ENCODE measurements at places on chromosomes 3 and 15.

DNA sequence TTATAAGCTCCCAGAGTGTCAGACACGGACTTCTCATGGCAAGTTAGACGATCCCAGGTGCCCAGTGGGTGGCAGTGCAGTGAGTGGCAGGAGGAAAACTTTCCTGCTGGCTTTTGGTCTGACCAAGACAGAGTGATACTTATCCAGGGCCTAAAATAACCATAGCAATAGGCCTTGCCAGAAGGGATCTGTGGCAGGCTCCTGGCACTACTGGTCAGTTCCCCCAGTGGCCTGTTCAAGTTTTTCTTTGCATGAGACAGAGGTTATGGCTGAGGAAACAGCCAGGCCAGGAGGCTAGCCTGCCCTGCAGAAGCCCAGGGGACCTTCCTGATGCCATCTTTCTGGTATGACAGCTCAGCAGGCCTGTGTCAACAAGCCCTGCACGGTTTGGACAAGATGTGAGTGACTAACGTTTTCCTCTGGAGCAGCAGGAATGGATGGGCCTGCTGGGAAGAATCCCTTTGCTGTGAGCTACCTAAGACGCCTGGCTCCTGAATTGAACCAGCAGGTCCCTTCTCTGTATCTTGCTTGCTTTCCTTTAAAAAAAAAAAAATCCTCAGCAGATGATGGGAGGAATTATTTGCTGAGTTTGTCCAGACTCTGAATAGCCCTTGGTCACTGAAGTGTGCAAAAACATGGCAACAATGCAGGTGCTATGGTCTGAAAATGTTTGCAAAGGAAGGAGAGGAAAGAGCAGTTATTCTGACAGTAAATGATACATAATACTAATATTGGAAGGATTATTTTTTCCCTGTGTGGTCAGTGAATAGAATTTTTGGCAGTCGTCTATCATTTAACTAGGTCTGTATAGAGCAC, 18.0 kb downstream of the SCG5 start:
- peak; percentile 27 for DNase-seq

GRCh38 chr3:81437683-81438082, 323.8 kb downstream of the GBE1 start:
- no peak for DNase-seq

- no peak for DNase-seq
Measured at GRCh38 chr15:58010983-58011382, 54.5 kb downstream of the ALDH1A2 start.

DNA sequence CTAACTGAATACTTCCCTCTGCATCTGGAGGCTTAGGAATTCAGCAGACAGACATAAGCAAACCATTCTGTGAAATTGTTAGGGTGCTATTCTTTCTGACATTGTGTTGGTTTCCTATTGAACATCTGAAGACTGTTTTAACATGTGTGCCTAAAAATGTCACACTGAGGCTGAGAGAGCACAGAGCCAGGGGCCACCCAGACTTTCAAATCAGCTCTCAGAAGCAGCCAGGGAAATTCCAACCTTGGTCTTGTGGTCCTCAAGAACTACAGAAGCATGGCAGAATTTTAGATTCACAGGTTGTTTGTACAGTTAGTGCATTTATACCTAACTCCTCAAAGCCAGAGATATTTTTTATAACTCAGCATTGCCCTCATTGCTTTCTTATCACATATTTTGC, 929.2 kb upstream of the CFAP20DC start:
- no peak for DNase-seq

DNA sequence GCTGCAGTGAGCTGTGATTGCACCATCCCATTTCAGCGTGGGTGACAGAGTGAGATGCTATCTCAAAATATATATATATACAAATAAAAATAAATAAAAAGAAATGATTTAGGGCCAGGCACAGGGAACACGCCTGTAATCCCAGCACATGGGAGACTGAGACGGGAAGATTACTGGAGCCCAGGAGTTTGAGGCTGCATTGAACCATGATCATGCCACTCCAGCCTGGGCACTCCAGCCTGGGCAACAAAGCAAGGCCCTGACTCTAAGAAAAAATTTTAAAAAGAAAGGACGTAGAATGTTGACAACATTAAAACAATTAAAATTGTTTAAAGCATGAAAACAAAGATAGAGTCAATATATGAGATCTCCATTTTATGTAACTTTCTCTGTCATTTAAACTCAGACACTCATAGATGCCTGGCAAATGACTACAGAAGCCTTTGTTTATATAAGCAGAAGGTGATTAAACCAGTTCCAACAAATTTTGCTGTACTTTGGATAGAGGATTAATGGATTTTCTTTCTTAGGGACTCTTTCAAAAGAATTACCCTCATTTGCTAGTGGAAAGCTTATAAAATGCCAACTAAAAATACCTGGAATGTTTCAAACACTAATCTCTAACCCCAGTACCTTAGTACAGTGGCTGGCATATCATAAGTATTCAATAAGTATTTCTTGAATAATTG, 10.7 kb upstream of the TRPM7 start:
- DNase-seq = no peak

DNA sequence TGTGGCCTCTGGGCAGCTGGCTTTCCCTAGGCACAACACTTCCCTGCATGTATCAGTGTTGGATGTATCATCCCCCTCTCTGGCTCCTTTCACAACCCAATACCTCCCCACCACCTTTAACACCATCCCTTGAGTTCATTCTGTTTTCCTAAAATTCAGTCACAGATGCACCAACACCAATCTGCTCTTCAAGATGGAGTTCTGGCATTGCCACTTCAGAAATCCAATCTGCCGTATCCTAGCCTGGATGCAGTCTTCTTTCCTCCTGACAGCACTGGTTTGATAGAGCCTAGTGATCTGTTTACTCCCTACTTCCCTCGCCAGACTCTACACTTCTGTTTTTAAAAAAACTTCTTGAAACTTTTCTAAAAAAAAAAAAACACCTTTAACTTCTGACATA, 21.7 kb downstream of the PXYLP1 start:
- DNase-seq = no peak

GRCh38 chr15:101010781-101011180, 91.6 kb downstream of the LRRK1 start:
- DNase-seq = no peak

DNA sequence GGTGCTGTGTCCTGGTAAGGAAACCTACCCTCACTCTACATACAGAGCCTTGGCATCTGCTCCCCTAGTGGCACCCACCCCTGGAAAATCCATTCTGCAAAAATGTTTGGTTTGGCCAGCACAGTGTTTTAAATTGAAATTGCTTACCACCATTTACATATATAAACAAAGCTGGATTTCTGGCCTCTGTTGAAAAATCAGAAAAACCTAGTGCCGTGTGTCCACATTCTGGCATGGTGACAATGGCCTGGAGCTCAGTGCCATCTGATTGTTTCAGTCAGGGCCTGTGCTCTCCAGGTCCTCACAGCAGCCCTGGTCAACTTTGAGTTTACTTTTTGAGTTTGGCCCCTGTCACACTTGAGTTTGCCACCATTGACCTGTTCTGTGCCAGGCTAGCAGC, 2.9 kb upstream of the IL17RC start:
- no peak for DNase-seq

- DNase-seq = no peak
Measured at GRCh38 chr3:23612296-23612891, 193.4 kb upstream of the UBE2E1 start.

GRCh38 chr3:127015282-127016042, 32.5 kb downstream of the PLXNA1 start:
- no peak for DNase-seq

DNA sequence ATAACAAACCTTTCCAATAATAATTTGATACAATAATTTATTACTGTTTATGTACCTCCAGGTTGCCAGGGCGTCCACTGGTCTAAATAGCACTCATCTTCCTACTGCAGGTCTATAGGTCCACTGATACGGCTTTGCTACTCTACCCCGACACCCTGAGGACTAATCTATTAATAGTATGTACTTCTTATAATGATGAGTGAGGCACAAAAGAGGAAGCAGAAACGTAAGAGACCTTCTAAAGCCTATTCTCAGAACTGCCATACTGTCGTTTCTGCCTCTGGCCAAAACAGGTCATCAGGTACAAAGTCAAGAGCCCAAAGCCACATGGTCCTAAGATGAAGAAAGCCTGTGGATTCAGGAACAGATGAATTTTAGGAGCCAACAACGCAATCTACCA, 163.2 kb upstream of the GRM7 start:
- no peak for DNase-seq

- DNase-seq = no peak
Measured at GRCh38 chr15:71506946-71507345, 303.4 kb upstream of the NR2E3 start.

DNA sequence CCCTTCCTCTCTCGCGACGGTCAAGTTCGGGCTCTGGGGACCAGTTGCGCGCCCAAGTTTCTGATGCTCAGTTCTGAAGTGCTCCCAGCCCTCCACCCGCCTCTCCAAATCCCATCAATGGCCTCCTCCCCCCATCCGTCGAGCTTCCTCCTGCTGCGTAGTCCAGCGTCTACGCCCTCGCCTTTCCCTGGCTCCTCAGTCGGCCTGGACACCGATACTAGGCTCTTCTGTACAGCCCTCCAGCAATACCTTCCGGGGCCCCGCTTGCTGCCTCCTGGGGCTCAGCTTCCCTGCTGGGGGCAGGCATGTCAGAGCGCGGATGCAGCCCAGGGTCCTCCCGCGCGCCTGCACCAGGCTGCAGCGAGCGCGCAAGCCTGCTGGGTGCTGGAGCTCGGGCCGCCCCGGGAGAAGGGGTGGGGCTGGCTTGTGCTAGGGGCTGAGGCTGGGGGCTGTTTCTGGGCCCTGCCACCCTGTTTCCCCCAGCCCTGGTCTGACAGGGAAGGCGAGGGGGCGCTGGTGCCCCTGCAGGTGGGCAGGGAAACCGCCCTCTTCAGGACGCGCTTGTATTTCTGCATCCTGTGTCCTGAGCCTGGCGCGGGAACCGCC, 353.3 kb upstream of the SUCLG2 start:
- no peak for DNase-seq

DNA sequence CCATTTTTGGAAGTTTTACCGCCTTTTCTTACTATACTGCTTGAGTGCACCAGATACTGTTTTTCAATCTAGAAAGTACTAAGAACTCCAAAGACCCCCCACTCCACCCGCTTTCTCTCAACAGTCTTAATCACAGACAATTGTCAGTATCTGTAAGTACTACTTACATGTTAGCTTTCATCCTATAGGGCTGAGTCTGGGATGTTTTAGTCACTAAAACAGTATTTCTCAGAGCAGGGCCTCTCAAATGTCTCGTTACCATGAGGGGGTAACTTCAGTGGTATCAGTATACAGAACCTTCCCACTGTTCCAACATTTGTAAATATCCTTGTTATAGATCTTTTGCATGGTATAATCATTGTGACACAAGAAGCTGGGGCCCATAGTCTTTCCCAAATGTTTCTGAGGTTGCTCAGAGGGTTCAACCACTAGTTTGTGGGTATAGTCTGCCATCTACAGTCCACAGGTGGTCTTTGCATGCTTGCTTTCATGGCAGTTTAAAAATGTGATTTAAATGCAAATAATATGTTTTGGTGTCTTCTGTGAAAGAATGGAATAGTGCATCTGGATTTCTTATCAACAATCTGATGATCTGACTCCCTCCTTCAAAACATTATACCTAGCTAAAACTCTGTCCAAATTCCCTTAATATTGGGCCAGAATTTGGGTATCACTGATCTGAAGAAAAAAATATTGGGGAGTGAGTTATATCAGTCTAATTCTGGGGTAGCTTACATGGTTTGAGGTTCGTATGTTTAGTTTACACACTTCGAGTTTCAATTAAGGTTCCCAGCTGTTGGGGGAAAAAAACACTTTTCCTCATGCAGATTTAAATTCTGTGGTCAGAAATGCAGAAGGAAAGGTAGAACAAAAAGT, 18.0 kb upstream of the DNAJC13 start:
- DNase-seq = no peak

DNA sequence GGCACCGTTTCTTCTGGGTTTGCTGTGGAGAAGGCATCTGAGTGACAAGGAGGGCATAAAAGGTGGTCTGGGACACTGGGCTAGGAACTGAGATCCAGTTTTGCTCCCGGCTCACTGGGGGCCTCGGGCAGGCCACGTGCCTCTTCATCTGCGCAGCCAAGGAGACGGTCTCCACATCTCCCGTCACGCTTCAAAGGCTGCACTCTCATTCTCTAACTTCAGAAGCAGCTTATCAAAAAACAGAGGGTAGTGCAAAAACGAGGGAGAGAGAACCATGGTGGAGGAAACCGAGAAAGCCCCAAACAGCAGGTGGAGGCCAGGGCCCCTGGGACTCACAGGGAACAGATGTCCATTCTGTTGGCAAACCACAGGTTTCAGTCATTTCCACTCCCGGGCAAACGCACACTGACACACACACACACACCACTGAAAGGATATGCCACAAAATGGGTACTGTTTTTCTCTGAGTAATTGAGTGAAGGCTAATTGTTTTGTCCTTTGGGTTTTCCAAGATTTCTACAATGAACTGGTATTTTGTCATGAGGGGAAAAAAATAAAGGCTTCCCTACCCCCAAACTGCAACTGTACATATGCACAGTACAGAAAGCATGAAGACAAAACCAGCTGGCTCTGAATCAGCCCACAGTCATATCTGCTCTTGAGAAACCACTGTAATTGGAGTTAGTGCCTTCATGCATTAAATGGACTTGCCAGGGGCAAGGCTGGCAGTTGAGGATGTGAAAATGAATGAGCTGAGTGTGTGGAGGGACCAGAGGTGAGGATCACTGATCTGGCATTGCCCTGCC, 71.9 kb downstream of the MGLL start:
- DNase-seq = no peak

GRCh38 chr15:51331141-51331540, 7.3 kb downstream of the CYP19A1 start:
- no peak for DNase-seq

DNA sequence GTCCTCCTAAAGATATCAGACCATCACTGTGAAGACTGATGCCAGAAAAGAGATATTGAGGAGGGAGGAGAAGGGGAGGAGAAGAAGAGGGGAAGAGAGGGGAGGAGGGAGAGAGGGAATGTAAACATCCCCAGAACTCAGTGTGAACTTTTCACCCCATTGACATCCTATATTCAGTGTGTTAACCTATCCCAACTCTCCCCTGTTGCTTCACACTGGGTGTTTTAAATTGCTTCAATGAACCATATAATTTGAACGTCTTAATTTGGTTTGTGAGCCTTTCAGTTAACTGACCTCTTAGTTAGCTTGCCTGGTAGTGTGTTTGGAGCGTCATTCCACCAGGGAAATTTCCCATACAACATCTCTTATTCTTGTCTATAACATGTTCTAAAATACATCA, 29.8 kb upstream of the PTPRG start:
- no peak for DNase-seq
